ENCODE measurements at places on chromosomes 11 and 22.

GRCh38 chr11:83957038-83957900, 671.1 kb upstream of the CCDC90B start:
- no peak for DNase-seq

DNA sequence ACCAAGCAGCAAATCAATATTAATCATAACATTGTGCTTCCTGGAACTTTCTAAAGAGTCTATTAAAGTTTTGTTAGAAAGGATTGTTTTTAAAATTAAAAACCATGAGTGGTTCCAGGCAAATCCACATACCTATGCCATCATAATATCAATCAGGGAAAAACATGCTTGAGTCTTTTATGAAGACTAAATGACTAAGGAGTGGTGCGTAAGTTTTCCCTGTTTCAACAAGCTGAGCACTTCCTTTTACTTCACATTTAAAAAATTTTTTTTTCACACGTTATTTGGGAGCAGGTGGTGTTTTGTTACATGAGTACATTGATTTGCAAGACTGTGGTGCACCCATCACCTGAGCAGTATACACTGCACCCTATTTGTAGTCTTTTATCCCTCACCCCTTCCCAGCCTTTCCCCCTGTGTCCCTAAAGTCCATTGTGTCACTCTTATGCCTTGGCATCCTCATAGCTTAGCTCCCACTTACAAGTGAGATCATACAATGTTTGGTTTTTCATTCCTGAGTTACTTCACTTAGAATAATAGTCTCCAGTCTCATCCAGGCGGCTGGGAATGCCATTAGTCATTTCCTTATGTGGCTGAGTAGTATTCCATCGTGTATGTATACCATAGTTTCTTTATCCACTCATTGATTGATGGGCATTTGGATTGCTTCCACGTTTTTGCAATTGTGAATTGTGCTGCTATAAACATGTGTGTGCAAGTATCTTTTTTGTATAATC, 1190.3 kb upstream of the RAG2 start:
- no peak for DNase-seq

DNA sequence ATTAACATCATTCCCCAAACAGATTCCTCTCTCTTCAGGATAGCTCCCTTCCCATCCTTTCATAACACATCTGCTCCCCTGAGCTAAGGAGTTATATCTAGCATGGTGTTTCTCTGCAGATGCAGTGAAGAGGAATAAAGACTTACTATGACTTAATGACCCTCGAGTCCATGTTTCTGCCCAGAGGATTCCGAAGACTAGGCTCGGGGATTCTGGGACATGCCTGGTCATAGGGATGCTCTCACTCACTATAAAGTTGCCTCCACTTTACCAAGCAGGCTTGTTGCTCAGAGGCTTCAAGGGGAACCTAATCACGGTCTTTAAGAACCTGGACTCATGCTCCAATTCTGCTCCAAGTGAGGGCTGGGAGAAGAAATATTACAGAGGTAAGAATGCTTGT, at the start of gene OR52E4:
OR52E4 (plus strand) TSS at position 301 of the 400 bp plus-strand sequence. CDS start 3,664 bp downstream, outside the sequence.
- no peak for DNase-seq

- DNase-seq = no peak
Observed at GRCh38 chr11:128628686-128629085, 41.3 kb upstream of the ETS1 start.

GRCh38 chr22:44276041-44276440, 36.7 kb downstream of the SHISAL1 start:
- DNase-seq = no peak

- DNase-seq = peak; percentile 46
Observed at GRCh38 chr22:20015971-20016733, 471 bp downstream of the ARVCF start.

- no peak for DNase-seq
Observed at GRCh38 chr11:95426823-95427462, 195.9 kb upstream of the SESN3 start.

DNA sequence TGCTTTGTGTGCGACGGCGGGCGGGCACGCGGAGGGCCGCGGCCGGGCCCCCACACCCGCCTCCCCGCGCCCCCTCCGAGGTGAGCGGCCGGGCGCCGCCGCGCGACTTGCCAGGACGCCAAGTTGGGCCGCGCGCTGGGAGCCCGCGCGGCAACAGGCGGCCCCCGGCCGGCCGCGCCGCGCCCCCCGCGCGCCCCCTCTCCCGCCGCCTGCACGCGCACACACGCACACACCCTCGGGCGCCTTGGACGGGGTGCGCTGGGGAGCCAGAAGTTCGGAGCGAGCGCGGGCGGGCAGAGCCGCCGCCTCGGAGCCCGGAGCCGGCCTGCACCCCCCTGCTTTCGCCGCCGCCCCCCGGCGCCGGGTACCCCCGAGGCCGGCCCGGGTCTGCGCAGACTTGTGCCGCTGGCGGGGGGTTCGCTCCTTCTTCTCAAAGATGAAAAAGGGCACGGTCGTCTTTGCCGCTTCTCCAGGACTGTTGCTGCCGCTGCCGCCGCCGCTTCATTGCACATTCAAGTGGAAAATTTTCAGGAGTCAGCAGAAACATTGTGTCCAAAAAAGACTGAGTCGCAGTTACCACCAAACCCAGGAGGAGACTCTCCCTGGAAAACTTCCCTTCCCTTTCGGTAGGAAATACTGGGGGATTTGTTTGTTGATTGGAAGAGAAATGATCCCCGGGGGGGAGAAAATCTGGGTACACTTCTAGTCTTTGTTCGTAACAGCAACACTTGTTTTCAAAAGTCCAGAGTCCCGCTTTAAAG, 895 bp downstream of the TEAD1 start:
- no peak for DNase-seq

DNA sequence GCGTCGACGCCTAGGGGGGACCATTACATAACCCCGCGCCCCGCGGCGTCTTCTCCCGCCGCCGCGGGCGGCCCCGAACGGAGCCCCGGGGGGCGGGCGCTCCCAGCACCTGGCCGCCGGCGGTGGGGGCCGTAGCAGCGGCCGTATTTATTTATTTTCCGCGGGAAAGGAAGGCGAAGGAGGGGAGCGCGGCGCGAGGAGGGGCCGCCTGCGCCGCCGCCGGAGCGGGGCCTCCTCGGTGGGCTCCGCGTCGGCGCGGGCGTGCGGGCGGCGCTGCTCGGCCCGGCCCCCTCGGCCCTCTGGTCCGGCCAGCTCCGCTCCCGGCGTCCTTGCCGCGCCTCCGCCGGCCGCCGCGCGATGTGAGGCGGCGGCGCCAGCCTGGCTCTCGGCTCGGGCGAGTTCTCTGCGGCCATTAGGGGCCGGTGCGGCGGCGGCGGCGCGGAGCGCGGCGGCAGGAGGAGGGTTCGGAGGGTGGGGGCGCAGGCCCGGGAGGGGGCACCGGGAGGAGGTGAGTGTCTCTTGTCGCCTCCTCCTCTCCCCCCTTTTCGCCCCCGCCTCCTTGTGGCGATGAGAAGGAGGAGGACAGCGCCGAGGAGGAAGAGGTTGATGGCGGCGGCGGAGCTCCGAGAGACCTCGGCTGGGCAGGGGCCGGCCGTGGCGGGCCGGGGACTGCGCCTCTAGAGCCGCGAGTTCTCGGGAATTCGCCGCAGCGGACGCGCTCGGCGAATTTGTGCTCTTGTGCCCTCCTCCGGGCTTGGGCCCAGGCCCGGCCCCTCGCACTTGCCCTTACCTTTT, at the start of gene EP300:
EP300 (plus strand) TSS at position 570 of the 795 bp plus-strand sequence. CDS start 413 bp downstream, outside the sequence.
- DNase-seq = peak; percentile 47

DNA sequence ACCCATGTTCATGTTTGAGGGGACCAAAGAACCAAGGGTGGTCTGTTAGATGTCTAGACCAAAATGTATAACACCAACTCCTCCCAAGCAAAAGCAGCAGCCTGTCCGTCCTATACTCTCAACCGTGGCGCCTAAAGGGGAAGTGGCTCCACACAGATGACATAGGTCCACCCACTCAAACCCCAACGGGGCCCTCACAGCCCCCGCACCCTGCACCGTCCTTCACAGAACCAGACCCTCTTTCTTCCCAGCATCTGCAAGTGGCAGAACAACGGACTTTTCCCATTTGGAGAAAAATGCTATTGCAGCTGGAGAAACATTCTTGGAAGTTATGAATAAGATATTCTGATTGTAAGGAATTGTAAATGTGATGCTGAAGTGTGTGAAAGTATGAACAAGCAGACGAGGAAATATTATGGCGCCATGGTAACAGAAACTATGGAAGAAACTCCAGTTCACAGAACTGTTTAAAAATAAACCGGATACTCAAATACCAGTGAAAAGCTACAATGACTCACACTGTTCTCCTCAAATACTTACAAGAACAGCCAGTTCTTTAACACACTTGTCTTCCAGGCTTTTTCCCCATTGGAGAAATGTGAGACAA, 76.5 kb upstream of the ARFGAP3 start:
- DNase-seq = no peak

DNA sequence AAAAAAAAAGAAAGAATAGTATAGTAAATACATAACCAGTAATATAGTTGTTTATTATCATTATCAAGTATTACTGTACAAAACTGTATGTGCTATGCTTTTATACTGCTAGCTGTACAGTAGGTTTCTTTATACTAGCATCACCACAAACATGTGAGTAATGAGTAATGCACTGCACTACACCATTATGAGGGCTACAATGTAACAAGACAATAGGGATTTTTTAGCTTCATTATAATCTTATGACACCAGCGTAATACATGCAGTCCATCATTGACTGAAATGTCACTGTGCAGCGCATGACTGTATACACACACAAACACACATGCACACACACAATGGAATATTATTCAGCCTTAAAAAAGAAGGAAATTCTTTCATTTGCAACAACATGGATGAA, 111.5 kb upstream of the ZBED5 start:
- DNase-seq = no peak

GRCh38 chr22:39207141-39208012, 37.4 kb downstream of the PDGFB start:
- no peak for DNase-seq

DNA sequence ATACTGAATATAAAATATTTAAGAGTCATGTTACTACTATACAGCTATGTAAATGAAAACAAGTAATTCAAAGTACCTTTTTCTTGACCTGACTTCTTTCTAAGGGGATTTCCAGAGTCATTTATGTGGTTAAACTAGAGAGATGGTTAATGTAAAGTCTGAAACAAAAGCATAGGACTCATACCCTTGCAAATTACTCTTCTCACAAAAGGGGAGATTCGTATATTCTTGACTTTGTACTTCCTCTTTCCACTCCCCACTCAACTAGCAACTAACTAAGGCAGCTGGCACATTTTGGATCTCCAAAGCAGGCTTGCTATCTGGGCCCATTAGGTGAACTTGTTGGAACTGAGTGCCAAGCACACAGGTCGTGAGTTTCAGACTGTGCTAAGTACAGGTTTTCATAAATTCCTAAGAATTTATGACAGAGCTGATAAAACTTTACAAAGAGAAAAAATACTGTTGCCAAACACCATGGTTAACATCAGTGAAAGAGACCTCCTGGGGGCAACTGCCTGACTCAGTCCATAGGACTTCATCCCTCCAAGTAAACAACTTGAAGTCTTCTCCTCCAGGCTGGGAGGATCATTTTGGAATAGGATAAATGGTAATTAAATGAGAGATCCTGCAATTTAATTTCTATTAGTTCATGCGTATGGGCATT, 77.0 kb upstream of the DDI1 start:
- DNase-seq = no peak

- no peak for DNase-seq
Observed at GRCh38 chr11:69541001-69541285, 59.5 kb downstream of the LINC01488 start.

GRCh38 chr22:36860821-36861659, at the start of gene NCF4:
Gene NCF4, plus strand, starts transcription at chr22:36861006. Its CDS starts 166 bp downstream, at chr22:36861172.
- no peak for DNase-seq

- DNase-seq = no peak
Observed at GRCh38 chr22:36246718-36247117, 6.2 kb upstream of the APOL1 start.

- no peak for DNase-seq
Observed at GRCh38 chr22:19055801-19056200, 66.4 kb downstream of the DGCR2 start.

DNA sequence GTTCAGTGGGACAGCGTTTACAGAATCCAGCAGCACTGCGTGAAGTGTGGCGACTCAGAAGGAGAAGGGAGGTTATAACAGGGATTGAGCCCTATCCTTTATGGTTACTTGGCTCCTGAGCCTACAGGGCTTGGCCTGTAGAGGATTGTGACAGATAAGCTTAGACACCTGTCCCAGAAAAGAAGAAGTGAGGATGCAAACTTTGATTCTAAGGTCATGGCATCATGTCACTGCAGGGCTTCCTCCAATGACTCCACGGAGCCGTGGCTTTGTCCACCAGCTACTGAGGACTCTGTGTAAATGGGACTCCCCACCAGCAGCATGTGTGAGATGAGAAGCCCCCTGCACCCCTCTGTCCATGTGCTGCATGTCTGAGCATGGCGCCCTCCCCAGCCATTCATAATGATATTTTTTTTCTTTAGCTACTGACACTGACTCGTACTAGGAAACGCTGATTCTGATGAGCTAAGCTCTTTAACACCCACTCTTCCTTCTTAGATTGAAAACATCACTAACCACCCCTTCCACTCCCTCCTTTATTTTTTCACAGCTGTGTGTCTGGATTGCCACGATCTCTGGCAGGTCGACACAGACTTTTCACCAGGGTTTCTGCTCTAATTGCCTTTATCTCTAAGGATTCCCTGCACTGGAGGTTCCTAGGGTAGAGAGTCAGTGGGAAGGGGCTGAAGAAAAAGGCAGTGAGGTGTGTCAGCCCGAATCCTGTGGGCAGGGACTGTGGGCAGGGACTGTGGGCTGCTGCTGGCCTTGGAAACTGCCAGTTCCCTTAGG, 65.5 kb upstream of the TTC12 start:
- DNase-seq = no peak

- peak; percentile 20 for DNase-seq
Observed at GRCh38 chr11:44993971-44994704, 43.5 kb upstream of the TP53I11 start.

GRCh38 chr11:65217441-65218423, 36.0 kb downstream of the CAPN1 start:
- DNase-seq = no peak

DNA sequence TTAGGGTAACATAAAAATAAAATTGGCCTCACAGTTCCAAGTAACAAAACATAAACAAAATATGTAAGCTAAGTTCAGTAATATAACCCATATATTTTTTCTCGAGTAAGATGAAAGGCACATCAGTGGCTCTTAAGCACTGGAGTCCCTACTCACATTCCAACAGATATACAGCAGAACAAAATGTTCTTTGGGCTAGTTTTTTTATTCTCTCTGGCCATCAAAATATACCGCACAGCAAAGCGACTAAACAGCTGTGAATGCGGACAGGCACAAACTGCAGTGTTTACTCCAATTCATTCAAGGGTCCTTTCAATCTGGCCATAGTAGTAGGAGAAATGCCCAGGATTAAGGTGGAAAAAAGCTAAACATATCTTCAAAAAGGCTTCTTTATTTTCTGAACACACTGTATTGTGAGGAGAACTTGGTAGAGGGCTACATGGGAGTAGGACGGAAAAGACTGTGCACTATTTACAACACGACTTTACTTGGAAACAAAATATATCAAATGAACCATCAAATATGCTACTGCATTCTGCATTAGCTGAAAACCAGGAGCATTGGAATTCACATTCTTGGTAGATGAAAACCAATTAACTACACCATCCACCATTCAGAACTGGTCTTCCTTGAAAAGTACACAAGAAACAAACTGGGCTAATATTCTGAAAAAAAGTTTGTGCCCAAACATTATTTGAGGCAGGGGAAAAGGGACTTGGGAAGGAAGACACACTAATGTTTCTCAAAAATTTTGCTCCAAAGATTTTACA, 4.4 kb downstream of the CDON start:
- no peak for DNase-seq

GRCh38 chr11:104661471-104661870, 236.8 kb downstream of the CASP12 start:
- DNase-seq = no peak

- DNase-seq = no peak
Observed at GRCh38 chr22:41818596-41818995, 14.3 kb upstream of the SREBF2 start.

- DNase-seq = no peak
Observed at GRCh38 chr11:78820741-78821140, 246.1 kb upstream of the NARS2 start.

Data from mesothelial cell of epicardium (in vitro differentiated cells).